ENCODE measurements at places on chromosomes 7 and 10. TPM values are rescaled to one million over a fixed set of nuclear protein-coding genes. Genes with fewer than 3 reads are reported as not detected.

Gene OPTN
- total RNA-seq: 167 TPM

Gene RSPH10B2
- 1.9 TPM for total RNA-seq

Gene CALHM3
- total RNA-seq: not detected

Gene ARL3
- 34.7 TPM for total RNA-seq
